IPS-NIHi11 (cell line): ENCODE measurements at places on chromosomes 2 and 18.

DNA sequence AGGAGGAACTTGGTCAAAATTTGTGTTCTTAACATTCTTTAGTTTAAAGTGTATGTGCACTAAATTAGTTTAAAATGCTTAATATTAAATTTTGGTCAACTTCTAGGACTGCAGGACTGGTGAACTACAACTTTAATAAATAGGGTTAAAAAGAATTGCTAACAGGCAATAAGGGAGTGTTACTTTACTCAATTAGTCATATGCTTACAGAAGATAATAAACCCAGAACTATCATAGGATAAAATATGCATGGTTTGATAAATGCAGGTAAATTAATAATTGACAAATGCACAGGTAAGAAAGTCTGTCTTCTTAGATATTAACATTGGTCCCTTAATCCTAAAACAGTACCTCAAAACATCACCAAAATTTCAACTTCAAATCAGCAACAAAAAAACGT, 20.6 kb downstream of the FARSB start:
- no peak for DNase-seq

- no peak for DNase-seq
These were observed 134.3 kb downstream of the TDRD15 start for GRCh38 chr2:21258082-21258481.

GRCh38 chr18:25365242-25365641, 13.3 kb upstream of the ZNF521 start:
- DNase-seq: no peak

DNA sequence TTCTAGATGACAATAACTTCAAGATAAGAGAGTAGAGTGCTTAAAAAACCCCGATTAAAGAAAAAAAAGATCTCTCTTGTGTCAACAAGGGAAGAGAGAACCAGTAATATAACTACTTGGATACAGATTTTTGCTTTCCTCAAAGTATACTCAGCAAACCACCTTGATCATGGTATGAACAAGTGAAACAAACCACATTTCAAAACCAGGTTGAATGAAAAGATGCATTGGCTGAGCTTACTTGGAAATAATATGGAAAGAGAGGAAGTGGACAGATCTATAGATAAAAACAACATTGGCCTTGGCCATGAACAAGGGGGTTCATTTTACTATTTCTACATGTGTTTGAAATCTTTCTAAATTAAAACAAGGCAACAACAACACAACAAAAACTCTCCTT, 50.1 kb downstream of the ATP8B1 start:
- no peak for DNase-seq

DNA sequence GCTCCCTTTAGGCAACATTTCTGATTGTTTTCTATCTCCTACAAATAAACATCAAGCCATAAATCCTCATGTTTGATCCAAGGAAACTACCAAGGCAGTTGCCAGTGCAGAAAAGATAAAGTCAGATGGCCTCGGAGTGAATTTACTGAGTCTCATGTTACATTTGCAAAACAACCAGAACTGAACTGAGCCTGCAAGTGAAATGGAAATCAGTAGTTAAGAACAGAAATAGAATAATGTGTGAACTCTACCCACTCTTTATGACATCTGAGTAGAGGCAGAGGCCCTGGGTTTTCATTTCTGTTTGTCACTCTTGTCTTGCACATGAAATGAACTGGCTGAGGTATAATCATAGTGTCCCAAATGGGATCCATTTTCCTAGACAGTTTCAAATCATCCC, 20.4 kb upstream of the DAPL1 start:
- DNase-seq: no peak

- no peak for DNase-seq
These were observed 76.9 kb upstream of the CDH20 start for GRCh38 chr18:61256291-61256690.

- no peak for DNase-seq
These were observed 61.3 kb upstream of the TXNDC2 start for GRCh38 chr18:9824474-9824832.

DNA sequence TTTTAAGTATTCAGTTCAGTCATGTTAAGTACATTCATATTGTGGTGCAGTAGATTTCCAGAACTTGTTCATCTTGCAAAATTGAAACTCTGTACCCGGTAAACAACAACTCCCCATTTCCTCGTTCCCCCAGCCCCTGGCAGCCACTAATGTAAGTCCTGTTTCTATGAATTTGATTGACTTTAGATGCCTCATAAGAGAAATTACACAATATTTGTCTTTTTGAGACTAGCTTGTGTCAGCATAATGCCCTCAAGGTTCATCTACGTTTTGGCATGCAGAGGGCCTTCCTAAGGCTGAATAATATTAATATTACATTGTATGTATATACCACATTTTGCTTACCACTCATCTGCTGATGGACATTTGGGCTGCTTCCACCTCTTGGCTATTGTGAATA, 30.9 kb downstream of the METTL21A start:
- no peak for DNase-seq

GRCh38 chr2:29314816-29315571, 199.8 kb downstream of the CLIP4 start:
- peak; percentile 55 for DNase-seq

GRCh38 chr2:25514043-25514637, 159.2 kb downstream of the DTNB start:
- no peak for DNase-seq

GRCh38 chr2:234827096-234827860, 124.5 kb upstream of the SH3BP4 start:
- no peak for DNase-seq

DNA sequence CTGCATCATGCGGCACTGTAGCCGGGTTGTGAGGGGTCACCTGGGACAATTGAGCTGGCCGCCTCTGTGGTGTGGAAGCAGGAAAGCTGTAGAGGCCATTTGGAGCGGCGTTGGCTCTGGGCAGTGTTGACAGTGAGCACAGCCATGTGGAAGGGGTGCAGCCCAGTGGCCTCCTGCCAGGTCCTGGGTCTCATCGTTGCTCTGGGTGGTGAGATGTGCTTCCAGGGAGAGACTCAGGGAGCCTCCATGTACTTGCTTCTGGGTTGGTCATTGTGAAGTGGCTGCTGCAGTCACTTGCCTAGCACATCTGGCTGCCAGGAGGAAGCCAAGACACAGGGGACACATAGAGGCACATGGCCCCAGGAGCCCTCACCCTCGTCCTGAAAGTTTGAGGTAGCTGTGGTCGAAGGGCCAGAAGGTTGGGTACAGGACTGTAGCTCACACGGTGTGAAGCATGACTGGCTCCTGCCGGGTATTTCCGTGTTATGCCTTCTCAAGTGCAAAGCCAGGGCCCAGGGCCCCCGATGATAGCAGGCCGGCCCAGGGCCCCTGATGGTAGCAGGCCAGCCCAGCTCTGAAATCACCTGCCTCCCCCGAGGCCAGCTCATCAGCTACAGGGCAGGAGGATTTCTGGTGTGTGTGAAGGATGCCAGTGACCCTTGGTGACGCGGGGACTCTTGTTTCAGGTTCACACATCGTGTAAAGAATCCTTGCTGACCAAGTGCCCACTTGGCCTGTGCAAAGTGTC, 82.6 kb downstream of the DGKD start:
- no peak for DNase-seq

GRCh38 chr18:78727057-78727739, 252.4 kb upstream of the SALL3 start:
- DNase-seq: no peak

GRCh38 chr18:66193394-66193793, 410.5 kb downstream of the CDH19 start:
- no peak for DNase-seq

DNA sequence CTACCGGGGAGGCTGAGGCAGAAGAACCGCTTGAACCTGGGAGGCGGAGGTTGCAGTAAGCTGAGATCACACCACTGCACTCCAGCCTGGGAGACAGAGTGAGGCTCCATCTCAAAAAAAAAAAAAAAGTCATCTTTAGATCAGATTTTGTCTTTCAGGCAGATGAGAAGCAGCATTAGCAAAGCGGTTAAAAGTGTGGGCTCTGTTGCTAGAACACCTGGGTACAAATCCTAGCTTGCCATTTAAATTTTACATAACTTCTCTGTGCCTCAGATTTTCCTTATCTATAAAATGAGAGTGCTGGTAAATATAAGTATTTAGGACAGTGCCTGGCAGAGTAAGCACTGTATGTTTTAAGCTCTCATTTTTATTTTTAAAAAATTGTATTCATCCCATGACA, 8.2 kb downstream of the CNOT9 start:
- no peak for DNase-seq

- no peak for DNase-seq
These were observed 38.8 kb downstream of the BMP10 start for GRCh38 chr2:68832233-68832869.

GRCh38 chr2:160666154-160667060, 172.8 kb upstream of the RBMS1 start:
- DNase-seq: no peak

DNA sequence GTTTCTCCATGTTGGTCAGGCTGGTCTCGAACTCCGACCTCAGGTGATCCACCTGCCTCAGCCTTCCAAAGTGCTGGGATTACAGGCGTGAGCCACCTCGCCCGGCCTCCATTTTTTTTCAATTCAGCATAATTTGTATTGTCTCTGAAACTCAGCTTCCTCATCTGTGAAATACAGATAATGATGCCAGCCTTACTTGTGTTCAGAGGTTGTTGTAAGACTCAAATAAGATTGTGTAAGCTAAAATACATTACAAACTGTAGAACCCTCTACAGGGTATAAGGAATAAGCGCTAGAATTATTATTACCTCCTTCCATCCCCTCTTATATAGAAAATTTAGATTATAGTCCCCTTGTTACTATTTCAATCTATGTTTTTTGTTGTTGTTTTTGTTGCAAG, 24.8 kb upstream of the STARD7 start:
- no peak for DNase-seq

GRCh38 chr2:176140513-176141317, 10.6 kb upstream of the HOXD4 start:
- peak; percentile 94 for DNase-seq

GRCh38 chr2:9715238-9715637, 84.4 kb upstream of the YWHAQ start:
- no peak for DNase-seq

- DNase-seq: peak; percentile 54
These were observed 27.2 kb upstream of the BBS5 start for GRCh38 chr2:169452080-169452479.

DNA sequence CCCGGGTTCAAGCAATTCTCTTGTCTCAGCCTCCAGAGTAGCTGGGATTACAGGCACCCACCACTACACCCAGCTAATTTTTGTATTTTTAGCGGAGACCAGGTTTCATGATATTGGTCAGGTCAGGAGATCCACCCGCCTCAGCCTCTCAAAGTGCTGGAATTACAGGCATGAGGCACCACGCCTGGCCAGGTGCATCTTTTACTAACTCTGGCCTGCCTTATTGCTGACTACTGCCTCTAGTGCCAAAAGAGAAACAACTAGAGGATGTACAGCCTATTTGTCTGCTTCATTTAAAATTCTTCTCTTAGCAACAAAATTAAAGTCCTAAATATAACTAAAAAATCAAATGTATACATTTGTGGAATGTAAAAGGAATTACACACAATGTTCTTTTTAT, 115.4 kb downstream of the BMPR2 start:
- no peak for DNase-seq

DNA sequence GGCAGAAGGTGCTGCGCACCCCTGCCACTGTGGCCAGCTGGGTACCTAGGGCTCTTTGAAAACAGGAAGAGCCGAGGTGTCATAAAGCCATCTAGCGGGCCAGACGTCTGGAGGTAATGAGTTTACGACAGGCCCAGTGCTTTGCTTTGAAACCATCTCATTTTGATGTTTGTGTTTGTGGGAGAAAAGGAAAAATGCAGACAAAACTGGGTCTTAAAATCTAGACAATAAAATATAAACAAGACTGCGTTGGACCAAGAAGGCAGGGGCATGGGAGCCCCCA, 3.2 kb downstream of the HOXD9 start:
- no peak for DNase-seq

DNA sequence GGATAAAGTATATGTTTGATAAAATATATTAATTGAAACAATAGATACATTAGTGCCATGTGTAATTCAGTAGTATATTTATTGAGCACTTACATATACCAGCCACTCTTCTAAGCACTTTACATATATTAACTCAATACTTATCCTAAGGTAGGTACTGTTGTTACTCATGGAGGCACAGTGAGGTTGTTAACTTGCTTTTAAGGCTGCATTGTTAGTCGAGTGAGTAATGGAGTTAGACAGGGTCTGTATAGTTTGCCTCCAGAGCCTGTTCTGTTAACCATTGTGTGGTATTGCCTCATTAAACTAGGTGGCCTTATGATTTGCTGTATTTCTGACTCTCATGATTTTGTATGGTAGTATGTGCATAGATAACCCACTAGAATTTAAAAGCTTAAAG, 44.2 kb downstream of the LCLAT1 start:
- DNase-seq: no peak

DNA sequence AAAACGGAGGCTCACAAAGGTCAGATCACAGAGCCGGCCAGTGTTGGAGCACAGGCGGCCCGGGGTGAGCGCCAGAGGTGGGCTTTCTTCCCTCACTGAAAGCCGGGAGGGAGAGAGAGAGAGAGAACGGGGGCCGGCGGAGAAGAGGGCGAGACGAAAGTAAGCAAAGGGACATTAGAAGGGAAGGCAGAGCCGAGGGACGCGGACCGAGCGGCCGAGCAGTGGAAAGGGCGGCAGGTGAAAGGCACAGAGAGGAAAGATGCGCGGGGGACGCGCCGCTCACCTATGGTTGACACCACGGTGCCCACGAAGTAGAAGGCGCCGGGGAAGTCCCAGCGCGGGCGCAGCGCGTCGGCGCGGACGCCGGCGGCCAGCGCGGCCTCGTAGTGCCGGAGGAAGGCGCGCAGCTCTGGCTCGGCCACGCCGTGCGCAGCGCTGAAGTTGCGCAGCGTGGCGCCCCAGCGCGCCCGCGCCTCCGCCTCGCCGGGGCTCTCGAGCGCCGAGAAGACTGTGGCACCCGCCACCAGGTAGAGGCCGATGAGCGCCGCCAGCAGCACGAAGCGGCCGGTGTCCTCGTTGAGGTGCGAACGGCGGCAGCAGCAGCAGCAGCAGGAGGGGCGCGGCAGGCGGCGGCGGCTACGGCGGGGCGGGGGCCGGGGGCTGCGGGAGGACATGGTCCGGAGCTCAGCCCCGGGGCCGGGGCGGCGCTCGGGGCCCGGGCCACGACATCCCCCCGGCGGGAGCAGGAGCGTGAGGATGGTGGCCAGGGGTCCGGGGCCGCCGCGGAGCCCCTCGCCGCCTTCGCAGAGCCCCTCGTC, 166.9 kb downstream of the MSH2 start:
- peak; percentile 74 for DNase-seq

DNA sequence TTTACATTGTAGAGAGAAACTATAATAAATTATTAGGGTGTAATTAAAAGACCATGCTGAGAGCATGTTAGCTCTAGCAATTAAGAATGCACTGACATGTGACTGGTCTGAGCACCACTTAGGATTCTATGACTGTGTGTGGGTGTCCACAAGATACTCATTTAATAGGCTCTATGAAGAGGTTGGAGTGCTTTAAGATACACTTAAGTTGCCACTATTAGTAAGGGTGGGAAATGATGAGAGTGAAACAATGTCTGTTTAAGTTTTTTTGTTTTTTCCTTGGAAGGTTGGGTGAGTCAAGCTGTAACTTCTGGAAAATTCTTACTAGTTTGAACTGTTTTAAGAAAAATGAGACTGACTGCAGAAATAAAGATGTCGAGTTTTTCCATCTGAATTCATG, 1.8 kb upstream of the FAP start:
- DNase-seq: no peak

GRCh38 chr18:75223687-75224347, 13.2 kb downstream of the TSHZ1 start:
- no peak for DNase-seq

GRCh38 chr18:14014456-14014855, 99.1 kb upstream of the MC2R start:
- no peak for DNase-seq
